ENCODE measurements at places on chromosomes 5 and 9.
A peak's percentile ranks its signal among the peaks of the same experiment; 100 is the strongest.

DNA sequence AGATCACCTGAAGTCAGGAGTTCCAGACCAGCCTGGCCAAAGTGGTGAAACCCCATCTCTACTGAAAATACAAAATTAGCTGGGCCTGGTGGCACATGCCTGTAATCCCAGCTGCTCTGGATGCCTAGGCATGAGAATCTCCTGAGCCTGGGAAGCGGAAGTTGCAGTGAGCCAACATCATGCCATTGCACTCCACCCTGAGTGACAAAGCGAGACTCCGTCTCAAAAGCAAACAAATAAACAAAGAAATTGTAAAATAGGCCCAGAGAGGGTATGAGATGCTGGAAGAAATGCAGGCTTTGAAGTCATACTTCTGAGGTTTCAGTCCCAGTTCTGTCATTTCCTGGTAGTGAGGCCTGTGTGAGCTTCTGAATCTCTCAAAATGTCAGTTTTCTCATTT lies 5.3 kb upstream of the ARHGEF37 start:
- peak; percentile 83 for ATAC-seq

DNA sequence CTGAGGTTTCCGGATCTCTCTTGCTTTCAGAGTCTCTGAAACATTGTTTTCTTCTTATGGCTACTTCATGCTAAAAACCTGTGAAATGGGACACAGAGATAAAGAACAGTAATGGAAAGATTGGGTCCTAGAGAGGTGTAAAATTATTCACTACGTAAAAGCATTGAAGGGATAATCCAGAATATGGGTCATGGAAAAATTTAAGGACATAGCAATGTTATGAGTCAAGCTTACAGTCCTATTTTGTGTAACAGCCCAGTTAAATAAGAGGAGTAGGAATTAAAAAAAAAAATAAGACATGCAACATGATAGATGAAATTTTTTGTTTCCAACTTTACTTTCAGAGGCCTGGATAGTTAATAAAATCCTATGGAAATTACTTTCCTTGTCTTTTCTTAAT lies 61.9 kb upstream of the ELL2 start:
- ATAC-seq: no peak

DNA sequence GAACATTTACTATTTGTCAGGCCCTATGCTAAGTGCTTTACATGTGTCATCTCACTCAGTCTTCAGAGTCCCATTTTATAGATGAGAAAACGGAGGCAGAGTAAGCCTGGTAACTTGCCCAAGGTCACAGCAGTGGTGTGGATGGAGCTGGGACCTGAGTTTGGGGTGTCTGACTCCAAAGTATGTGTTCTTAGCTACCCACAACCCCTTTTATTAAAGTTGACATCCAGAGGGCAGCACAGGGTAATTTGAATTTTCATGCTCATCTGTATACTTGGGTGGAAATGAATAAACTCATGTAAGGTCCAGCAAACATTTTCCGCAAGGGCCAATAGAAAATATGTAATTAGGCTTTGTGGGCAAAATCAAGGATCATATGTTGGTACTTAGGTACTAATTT lies 93.4 kb upstream of the SLC25A48 start:
- ATAC-seq: no peak

DNA sequence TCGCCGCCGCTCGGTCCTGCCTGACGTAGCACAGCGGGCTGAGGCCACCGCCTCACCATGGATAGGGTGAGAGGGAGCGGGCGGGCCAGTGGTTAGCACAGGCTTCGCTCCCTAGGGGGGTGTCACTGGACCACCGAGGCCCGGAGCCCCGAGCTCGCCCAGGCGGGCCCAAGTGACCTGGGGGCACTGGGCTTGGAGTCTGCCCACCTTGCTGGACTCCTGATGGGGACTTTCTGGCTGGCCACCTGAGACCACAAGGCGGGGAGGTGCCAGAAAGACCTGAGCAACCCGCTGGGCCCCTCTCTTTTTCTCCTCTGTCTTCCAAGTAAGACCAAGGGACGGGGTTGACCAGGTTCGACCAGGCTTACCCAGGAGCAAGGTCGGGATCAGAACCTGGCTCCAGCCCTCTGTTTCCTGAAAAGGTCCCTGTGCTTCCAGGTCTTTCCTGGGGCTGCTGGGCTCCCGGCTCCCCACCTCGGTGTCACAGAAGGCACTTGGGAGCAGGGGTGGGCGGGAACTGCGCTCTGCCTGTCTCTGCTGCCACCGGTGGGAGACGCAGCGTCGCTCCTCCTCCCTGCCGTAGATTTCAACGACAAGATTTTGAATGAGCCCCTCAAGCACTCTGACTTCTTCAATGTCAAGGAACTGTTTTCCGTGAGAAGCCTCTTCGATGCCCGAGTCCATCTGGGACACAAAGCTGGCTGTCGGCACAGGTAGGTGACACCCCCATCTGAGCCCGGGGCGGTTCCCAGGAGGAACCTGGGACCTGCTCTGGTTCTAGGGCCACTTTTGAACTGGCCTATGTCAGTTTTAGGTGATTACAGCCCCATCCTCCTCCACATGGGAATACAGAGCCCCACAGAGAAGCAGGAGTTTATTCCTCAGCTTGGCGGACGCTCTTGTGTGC lies 1.0 kb downstream of the MRPS2 start:
- ATAC-seq: no peak

GRCh38 chr5:11268891-11269290 lies 507.9 kb upstream of the DAP start:
- no peak for ATAC-seq

DNA sequence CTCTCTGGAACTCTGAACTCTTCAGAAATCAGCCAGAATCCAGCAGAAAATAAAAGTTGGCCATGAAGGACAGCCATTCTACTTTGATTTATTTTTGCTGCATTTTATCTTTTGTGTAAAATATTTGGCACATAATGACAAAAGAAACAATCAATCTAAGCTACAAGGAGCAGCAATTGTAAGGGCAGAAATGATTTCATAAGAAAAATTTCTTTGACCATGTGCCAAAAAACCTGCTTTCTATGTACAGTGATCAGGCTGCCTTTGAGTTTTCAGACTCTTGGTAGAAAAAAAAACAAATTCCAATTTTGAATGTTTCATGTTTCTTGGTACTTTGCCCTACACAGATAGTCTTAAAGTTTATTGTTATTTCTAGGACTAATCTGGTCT lies 69.8 kb upstream of the SLC1A3 start:
- no peak for ATAC-seq

DNA sequence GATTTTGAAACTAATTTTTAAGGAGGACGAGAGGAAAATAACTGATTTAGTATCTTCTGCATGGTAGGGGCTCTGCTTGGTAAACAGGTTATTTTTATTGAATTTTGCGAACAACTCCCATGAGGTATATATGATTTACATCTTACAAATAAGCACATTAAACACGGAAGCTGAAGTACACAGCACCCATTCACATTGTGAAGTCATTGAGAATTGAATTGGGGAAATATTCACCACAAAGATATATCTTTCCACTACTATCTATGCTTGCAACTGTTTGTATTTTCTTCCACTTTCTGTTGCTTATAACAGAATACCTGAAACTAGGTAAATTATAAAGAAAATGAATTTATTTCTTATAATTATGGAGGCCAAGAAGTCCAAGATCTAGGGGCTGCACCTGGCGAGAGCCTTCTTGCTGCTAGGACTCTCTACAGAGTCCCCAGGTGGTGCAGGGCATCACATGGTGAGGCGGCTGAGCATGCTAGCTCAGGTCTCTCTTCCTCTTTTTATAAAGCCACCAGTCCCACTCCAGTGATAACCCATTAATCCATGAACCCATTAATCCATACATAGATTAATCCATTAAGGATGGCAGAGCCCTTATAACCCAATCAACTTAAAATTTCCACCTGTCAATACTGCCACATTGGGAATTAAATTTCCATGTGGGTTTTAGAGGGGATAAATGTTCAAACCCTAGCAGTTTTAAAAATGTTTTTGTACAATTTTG lies 79.0 kb upstream of the ZNF608 start:
- no peak for ATAC-seq

- ATAC-seq: no peak
These were observed 312.9 kb downstream of the ARHGEF28 start for GRCh38 chr5:73938938-73939320.

DNA sequence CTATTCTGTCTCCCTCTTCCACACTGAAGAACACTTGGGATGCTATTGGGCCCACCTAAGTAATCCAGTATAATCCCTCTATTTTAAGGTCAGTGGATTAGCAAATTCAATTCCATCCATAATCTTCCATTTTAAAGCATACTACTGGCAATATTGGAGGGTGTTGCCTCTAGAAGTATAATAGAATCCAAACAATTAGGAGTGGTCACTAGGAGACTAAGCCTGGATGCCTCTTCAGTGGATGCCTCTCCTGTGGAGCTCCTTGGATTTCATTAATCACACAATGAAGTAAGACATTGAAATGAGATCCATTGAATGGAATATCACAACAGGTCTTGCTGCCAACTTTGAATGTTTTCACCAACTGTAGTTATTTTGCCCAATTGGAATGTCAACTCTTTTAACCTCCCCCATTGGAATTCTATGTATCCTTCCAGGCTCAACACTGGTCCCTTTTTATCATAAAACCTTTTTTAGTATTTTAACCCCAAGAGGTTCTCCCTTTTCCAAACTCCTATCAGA lies 311.6 kb downstream of the PLK2 start:
- ATAC-seq: no peak

DNA sequence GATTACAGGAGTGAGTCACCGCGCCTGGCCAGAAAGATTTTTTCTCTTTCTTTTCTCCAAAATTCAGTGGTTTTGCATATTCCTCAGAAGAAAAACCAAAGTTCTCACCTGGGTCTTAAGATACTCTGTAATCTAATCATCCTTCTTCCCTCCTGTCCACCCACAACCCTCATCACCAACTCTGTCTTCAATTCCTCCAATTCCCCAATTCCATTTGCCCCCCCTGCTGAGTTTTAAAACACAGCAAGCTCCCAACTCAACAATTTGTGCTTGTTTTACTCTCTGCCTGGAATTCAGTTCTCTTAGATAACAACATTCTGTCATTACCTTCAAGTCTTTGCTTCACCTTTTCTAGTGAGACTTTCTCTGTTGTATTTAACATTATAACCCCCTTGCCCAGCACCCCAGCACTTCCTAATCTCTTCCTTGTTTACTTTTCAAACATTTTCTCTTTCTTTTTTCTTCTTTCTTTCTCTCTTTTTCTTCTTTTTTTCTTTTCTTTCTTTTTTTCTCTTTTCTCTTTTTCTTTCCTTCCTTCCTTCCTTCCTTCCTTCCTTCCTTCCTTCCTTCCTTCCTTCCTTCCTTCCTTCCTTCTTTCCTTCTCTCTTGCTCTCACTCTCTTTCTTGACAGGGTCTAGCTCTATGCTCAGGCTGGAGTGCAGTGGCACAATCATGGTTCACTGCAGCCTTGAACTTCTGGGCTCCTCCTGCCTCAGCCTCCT lies 7.8 kb downstream of the TEX48 start:
- no peak for ATAC-seq

DNA sequence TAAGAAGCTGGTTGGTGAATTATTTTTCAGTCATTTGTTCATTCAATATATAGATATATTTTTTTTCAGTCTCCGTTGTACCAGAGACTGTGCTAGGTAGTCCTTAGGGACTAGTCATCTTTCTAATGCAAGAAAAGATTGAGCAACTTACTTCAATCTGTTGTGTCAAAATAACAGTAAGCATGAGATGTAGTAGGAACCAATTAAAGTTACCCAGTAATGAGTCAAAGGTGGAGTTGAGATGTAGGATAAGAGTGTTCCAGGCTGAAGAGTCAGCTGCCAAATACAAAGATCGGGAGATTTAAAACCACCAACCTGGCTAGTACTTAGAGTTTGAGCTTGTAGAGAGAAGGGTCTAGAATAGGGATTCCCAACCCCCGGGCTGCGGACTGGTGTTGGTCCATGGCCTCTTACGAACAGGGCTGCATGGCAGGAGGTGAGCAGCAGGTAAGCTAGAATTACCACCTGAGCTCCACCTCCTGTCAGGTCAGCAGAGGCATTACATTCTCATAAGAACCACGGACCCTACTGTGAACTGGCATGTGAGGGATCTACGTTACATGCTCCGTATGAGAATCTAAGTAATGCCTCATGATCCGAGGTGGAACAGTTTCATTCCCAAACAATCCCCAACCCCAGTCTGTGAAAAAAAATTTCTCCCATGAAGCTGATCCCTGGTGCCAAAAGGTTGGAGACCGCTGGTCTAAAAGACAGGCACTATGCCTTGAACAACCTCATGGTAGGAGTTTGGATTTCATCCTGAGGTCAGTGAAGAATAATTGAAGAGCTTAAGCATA lies 1241.5 kb upstream of the WWC1 start:
- no peak for ATAC-seq

- no peak for ATAC-seq
These were observed 1111.9 kb downstream of the MAT2B start for GRCh38 chr5:164617290-164617689.
